ENCODE measurements at places on chromosomes 6 and 20. TPM values are rescaled to one million over a fixed set of nuclear protein-coding genes. Genes with fewer than 3 reads are reported as not detected.

- no peak for DNase-seq
Measured at GRCh38 chr6:120405947-120406346, 928.3 kb downstream of the TBC1D32 start.

GRCh38 chr6:24778121-24778520, 3.4 kb downstream of the GMNN start:
- DNase-seq, result no peak

DNA sequence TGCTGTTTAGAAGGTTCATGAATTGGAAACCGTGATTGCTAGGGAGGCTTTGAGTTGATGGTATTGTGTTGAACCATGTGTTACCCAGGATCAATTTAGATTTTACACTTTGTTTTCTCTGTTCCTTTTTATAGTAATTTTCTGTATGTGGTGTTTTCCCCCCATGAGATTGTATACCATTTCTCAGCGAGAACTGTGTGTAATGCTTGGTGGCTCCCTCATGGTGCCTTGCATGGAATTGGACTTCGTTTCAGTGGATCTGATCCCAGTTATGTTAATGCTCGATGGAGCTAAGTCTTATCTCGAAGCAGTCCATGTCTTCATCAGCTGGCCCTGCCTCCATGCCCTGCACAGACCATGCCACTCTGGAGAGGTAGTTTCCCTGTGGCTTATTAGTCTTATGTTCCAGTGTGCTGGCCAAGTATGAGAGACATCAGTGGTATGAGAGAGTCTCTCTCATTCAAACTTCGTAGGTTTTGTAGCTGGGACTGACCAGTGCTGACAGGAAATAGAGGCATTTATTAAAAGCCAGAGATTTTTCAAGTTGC, 18.7 kb downstream of the PTPN1 start:
- no peak for DNase-seq

DNA sequence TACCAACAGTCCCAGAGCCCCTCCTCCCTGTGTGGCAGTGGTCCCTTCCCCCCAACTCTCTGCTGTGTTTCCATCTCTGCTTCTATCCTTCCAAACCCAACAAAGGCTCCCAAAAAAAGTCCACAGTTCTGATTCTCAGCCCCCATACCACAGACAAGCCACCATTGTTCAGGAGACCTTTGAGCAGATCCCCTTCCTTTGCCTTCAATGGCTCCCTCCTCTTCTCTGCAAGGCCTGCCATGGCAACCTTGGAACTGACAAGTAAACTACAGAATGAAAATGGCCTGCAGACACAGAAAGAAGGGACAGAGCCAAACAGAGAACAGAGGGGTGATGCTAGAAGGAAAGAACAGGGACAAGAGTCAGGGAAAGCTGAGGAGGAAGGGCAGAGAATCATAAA, 23.2 kb downstream of the OR2H2 start:
- DNase-seq, result no peak

DNA sequence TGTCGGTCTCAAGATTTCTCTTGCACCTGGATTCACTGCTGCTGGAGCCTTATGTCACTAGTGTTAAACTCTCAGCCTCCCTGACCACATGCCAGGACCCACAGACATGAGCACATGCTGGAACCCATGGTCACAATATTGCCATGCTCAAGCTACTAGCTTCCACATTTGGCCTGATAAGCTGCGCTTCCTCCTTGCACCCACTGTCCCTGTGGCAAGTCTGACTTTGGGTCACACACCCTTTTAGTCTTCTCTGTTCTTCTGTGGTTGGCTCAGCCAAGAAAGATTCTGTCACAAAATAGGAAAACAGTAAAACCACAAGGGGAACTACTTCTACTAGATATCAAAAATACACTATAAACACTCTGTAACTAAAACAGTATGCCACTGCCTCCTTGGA, 68.9 kb upstream of the HDAC2 start:
- no peak for DNase-seq

DNA sequence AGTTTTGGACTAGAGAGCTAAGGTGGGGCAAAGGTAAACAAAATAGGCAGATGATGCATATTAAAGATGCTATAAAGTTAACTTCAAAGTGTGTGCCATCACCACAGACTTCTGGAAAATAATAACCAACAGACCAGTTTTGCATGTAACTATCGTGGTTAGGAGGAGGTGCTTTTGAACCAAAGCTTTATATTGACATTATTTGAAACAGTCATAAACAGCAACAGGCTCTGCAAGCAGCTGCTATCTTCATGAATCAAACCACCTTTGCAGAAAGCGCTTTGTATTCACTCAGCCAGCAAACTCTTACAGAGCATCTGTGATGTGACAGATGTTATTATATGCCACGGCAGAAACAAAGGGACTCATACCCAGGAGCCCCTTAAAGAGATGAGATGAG, 81.9 kb downstream of the CRYBG1 start:
- DNase-seq, result no peak

- no peak for DNase-seq
Measured at GRCh38 chr20:59308493-59309201, 8.2 kb downstream of the EDN3 start.

DNA sequence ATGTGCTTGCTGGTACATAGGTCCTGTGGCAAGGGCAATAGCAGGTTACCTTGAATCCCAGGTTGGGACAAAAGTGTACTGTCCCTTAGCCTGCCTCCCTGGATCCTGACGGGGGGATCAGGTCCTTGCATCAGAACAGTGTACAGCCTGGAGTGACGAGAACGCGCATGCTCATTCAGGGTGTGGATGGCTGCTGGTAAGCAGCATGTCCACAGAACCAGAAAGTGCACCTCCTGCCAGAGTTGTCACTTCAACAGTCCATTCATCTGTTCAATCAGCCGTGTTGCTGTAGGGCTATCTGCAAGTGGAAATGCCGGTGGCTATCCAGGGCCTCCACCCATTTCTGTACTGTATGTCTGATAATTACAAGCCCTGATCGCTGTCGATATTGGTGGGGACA, 236.3 kb upstream of the SOX4 start:
- DNase-seq, result peak; percentile 63

DNA sequence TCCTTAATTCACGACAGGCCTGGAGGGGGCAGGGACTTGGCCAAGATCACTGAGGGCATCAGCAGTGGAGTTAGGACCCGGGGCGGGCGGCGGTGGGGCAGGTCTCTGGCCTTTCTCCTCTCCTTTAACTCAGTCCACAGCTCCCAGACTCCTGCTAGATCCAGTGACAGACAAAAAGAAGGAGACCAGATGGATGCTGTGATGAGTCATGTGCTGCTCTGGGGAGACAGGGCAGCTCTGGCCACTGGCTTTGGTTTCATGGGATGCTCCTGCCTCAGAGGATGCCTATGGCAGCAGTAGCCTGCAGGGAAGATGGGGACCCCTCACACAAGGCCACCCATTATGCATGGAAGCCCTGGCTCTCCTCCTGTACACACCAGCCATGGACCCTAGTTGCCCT, 20.5 kb downstream of the EPB41L1 start:
- peak; percentile 70 for DNase-seq

GRCh38 chr6:47700053-47700452, 1.7 kb downstream of the ADGRF4 start:
- peak; percentile 34 for DNase-seq

DNA sequence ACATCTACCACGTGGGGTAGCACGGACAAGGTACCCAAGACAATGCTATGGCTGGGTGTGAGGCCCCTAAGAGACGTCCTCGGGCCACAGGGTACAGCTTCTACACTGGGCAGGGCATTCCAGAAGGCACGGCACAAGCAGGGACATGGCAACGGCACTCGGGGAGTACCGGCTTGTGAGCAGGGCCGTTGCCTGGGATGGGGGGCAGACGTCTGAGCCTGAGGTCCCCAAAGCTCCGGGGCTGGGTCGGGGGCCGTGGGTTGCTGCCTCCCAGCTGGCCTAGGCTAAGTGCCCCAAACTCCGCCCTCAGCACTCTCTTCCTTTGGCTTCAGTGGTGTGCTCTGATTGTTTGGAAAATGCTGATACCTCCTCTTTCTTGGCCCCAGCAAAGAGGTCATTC, 110.6 kb downstream of the SULF2 start:
- no peak for DNase-seq

DNA sequence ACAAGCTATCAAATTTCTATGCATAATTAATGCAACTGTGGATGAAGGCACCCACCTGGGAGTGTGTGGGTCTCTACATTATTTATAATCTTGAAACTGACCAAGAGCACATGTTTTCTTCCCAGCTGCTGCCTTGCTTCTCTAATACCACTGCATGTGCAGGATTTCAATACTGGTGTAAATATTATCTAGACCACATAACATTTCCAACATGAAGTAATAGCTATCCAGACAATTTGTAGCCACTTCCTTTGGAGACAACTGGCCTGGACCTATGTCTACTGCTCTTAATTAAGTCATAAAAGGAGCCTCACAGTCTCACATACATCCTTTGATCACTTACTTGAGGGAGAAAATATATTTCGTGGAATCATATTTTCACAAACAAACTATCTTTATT, 180.7 kb downstream of the HIVEP2 start:
- DNase-seq, result no peak

DNA sequence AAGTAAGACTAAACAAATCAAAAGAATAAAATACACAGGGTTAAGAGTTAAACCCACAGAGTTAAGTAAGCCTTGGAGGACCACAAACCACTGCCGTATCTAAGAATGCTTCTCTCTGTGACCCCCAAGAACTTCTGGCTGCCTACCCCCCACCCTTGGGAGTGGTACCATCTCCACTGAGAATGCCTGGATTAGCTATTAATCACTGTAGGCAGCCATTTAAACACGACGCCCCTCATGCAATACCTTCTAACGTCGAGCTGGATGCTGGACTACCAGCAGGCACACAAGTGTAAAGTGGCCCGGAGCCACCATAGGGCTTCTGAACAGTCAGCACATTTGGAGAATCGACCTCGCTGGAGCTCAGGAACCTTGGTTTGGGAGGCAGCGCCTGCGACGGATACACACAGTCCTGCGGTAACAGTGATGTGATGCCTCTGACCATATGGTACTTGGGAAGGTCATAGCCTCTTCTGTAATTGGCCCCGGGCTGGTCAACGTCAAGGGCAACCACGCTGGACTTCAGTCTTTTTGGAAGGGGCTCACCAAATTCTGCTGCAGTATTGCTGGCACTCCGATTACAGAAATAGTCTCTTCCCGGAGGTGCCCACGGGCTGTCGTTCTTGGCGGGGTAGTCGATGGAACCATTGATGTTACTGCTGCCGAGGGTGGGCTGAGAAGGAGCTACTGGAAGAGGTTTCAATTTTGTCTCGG, 18.0 kb downstream of the ZNF217 start:
- DNase-seq, result no peak

- no peak for DNase-seq
Measured at GRCh38 chr6:24428615-24429014, 25.9 kb downstream of the MRS2 start.

GRCh38 chr6:81832304-81832703, 79.8 kb upstream of the TENT5A start:
- DNase-seq, result no peak

- peak; percentile 49 for DNase-seq
Measured at GRCh38 chr6:136365776-136366354, 76.2 kb upstream of the BCLAF1 start.

DNA sequence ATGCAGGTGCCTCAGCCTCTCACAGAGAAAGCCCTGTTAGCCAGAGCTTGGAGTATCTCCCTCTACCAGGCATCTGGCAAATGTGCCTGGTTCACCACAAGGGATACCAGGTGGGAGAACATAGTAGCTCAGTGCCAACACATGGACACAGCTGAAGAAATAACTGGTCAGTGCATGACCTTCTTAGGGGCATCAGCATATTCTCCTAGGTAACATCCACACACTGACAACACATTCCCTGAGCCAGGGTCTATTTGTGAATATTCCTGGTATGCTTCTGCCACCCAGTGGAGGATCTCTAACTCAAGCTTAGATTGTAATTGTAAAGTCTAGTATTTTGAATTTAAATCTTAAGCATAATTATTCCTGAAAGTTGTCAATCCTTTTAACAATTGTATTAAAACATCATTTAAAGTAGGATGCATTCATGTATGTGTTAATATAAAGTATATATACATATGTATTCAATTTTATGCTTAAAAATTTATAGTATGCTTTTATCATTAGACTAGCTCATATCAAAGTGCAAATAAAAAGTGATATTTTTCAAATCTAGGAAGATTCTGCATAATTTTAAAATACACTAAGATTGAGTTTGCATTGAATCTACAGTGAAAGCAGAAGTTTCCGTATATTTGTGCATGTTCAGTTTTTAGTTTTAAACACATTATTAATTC, 45.3 kb upstream of the COL21A1 start:
- DNase-seq, result peak; percentile 33

- DNase-seq, result no peak
Measured at GRCh38 chr6:169558774-169559441, 142.9 kb downstream of the WDR27 start.

DNA sequence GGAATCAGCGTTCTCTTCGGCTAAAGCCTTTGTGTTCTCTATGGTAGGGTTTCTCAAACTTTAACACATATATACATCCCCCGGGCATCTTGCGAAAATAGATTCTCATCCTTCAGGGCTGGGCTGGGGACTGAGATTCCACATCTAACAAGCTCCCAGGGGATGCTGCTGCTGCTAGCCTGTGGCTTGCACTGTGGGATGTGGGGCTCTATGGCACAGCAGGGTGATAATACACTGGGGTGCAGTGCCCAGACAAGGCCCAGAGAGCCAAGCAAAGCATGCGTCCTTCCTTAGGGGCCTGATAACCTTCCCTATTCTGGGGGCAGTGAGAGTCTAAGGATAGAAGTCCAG, 102.0 kb downstream of the LAMP5 start:
- no peak for DNase-seq

DNA sequence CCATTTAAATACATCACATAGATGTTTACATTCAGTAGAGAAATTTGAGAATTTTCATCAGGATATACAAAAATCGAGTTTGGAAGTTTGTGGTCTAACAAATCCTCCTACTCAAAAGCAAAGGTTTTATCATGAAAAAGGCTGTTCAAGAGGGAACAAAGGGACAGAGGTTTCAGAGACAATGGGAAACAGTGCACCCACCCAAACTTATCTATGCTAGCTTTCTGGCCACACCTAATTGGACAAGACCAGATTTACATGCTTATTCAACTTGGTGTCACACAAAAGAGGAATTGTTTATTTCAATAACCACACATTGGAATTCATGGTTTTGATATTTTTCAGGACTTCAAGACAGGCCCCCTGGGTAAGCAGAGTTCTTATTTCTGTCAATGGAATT, 28.4 kb upstream of the RSPO3 start:
- DNase-seq, result no peak

GRCh38 chr6:129114636-129115391, 231.9 kb downstream of the LAMA2 start:
- DNase-seq, result no peak

GRCh38 chr6:63816401-63816981, 180.9 kb downstream of the PHF3 start:
- DNase-seq, result no peak

Gene SYCP2L
- 4.7 TPM for total RNA-seq

Gene GPRC6A
- not detected for total RNA-seq

Gene MDFI
- 51.2 TPM for total RNA-seq

Gene SCRT2
- total RNA-seq, result 2.9 TPM

Gene HAO1
- not detected for total RNA-seq

Gene LAMA2
- 30.8 TPM for total RNA-seq

Gene SIRT5
- total RNA-seq, result 18.9 TPM

Gene SIRPB1
- 0.73 TPM for total RNA-seq

Gene EMILIN3
- 4.8 TPM for total RNA-seq

Gene EPPIN
- not detected for total RNA-seq

Gene SLC25A27
- 49.0 TPM for total RNA-seq

Gene SNAI1
- total RNA-seq, result 0.27 TPM

Gene CLVS2
- 35.0 TPM for total RNA-seq

Gene CFAP206
- total RNA-seq, result 6.5 TPM

Gene GINS1
- 12.1 TPM for total RNA-seq

Gene PDYN
- total RNA-seq, result 0.45 TPM

Gene HDGFL1
- total RNA-seq, result not detected

Gene PPP1R3D
- total RNA-seq, result 3.6 TPM
